ENCODE measurements at places on chromosomes 6 and 20. TPM values are rescaled to one million over a fixed set of nuclear protein-coding genes. Genes with fewer than 3 reads are reported as not detected.

Gene SIGLEC1
- total RNA-seq = not detected

DNA sequence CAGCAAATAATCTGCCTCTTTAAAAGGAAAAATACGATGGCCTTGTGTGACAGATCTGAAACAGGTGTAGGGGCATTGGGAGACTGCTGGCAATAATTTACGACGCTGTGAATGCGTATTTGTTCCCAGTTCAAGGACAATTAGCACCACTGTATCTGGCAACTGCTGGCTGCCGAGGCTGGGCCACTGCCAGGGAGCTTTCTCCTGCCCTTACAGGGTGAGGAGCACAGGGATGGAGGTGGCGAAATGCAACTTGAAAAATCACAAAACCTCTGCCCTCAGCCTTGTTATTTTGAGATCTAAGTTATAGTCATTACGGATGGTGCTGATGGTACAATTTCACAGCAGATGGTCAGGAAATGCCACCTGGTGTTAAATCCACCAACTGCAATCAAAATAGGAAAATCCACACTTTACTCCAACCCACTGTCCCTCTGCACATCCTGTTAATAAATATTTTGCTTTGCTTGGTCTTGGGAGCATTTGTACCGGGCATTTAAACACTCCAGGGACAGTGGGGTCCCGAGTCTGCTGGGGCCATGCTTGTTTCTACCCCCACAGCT lies 6.4 kb downstream of the MYLK4 start:
- DNase-seq = no peak
- H3K4me1 ChIP-seq = peaks cover under 1% of the 10 kb centered on the region
- no peak overlapping the region for H3K4me3 ChIP-seq
- peaks cover 25% of the 10 kb centered on the region for H3K27me3 ChIP-seq
- H3K27ac ChIP-seq = no peak overlapping the region
- no peaks in the 10 kb centered on the region for H3K36me3 ChIP-seq

Gene DNAAF9
- 2.3 TPM for total RNA-seq

GRCh38 chr6:69238067-69238466 lies 558.7 kb downstream of the LMBRD1 start:
- H3K27me3 ChIP-seq = no peaks in the 10 kb centered on the region
- H3K36me3 ChIP-seq = no peaks in the 10 kb centered on the region
- H3K4me1 ChIP-seq = no peaks in the 10 kb centered on the region
- no peak for DNase-seq
- no peak overlapping the region for H3K27ac ChIP-seq
- H3K4me3 ChIP-seq = no peak overlapping the region

Gene ULBP1
- 0.41 TPM for total RNA-seq

Gene GTSF1L
- total RNA-seq = not detected

Gene PREX1
- total RNA-seq = 83.9 TPM

DNA sequence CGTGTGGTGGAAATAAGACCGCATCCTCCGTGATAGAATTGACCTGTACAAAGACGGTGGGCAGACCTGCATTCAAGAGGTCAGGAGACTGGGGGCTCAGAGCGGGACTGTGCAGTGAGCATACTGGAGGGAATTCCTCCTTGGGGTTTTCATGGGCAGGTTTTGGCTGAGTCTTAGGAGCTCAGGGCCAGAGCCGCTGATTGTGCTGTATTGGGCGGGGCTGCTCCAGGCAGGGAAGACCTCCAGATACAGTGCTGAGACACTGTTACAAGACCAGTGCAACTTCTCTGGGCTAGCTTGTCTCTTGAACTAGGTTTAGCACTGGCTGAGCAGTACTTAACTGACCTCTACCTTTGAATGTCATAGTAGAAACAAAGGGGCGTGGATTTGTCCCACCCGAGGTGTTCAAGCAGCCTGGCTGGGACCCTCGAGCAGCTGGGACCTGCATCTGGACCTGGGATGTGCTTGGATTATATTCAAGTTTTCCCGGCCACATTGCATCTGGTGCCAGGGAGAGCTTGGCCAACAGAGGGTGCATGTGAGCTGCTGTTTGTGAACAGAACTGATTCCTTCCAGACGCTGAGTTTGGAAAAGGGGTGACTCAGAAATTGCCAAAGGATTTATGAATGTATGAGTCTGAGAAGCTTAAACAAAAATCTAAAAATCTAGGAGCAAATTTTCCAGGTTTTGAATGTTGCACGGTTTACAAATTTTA lies 33.4 kb upstream of the SLC22A1 start:
- peaks cover 69% of the 10 kb centered on the region for H3K36me3 ChIP-seq
- no peak overlapping the region for H3K27ac ChIP-seq
- no peaks in the 10 kb centered on the region for H3K27me3 ChIP-seq
- no peak overlapping the region for H3K4me3 ChIP-seq

- H3K4me3 ChIP-seq = no peak overlapping the region
- no peak for DNase-seq
These were observed 4.0 kb downstream of the LY6G5C start for GRCh38 chr6:31676904-31677303.

GRCh38 chr6:12024699-12025434 lies 12.8 kb downstream of the HIVEP1 start:
- H3K36me3 ChIP-seq = peaks cover 86% of the 10 kb centered on the region
- H3K27me3 ChIP-seq = no peaks in the 10 kb centered on the region
- no peak overlapping the region for H3K4me3 ChIP-seq
- H3K4me1 ChIP-seq = peaks cover 46% of the 10 kb centered on the region
- DNase-seq = no peak

GRCh38 chr6:162109480-162110050 lies 618.0 kb downstream of the PRKN start:
- no peak overlapping the region for H3K4me3 ChIP-seq
- no peak overlapping the region for H3K27ac ChIP-seq
- no peaks in the 10 kb centered on the region for H3K27me3 ChIP-seq
- no peak for DNase-seq

GRCh38 chr6:5249451-5250122 lies 11.2 kb downstream of the LYRM4 start:
- no peaks in the 10 kb centered on the region for H3K27me3 ChIP-seq
- DNase-seq = no peak
- H3K4me1 ChIP-seq = peaks cover 2% of the 10 kb centered on the region
- peaks cover 26% of the 10 kb centered on the region for H3K36me3 ChIP-seq
- no peak overlapping the region for H3K27ac ChIP-seq
- no peak overlapping the region for H3K4me3 ChIP-seq

DNA sequence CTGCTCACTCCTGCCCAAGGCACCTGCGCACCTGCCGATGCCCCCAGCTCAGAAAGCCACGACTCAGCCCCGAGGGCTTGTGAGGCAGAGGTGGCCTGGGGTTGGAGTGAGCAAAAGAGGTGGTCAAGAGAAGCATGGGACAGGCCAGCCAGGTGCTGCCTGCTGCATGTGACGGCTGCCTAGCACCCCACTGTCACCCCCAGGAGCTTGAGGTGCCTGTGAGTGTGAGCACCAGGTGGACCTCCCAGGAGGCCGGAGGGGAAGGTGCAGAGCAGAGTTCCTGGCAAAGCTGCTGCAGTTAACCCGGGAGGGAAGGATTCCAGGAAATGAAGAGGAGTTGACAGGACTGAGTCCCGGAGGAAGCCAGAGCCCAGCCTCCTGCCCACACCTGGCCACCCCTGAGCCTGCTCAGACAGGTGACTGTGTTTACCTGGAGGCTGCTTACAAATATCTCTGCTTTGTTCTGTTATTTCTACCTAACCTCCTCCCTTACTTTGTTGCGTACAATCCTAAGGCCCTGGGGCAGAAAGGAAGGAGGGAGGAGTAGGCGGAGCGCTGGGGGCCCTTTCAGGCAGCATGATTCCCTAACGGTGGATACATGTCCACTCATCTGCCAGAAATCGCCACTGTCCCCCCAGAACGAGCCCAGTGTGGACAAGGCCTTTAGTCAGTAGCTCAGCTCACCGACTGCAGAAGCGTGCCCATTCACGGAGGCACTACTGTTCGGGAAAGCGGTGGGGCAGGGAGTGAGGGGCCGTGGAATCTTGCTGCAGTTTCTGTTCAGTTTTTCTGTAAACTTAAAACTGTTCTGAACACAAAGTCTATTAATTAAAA lies 87.5 kb upstream of the MPC1 start:
- H3K4me3 ChIP-seq = no peak overlapping the region
- no peak overlapping the region for H3K27ac ChIP-seq
- H3K36me3 ChIP-seq = no peaks in the 10 kb centered on the region
- H3K27me3 ChIP-seq = no peaks in the 10 kb centered on the region

Gene MOXD1
- total RNA-seq = not detected

DNA sequence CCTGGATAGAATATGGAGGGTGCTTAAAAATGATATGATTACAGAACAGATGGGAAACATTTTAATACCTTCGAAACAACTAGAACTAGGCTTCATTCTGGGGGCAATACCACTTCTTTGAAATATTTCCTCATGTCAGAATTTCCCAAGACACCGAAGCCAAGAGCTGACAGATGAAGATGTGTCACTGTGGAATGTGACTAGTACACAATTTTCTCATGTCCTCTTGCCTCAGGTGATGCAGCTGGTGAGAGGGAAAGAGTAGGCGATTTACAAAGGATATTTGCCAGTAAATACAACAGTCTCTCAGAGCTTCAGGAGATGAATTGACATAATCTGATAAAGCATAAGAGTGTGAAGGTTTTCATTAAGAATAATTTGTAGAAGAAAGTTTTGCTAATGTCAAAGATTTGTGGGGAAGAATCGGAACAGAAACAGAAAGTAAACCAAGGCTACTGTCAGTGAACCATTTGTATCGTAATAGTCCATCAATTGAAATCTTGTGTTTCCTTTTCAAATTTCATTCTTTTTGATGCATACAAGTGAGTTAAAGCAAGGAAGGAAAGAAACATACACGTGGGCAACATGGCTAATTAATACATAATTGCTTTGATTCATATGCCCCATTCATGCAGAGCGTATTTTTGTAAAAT lies 164.7 kb upstream of the CCN2 start:
- no peaks in the 10 kb centered on the region for H3K27me3 ChIP-seq
- no peaks in the 10 kb centered on the region for H3K4me1 ChIP-seq
- H3K27ac ChIP-seq = no peak overlapping the region
- no peak overlapping the region for H3K4me3 ChIP-seq
- H3K36me3 ChIP-seq = no peaks in the 10 kb centered on the region

DNA sequence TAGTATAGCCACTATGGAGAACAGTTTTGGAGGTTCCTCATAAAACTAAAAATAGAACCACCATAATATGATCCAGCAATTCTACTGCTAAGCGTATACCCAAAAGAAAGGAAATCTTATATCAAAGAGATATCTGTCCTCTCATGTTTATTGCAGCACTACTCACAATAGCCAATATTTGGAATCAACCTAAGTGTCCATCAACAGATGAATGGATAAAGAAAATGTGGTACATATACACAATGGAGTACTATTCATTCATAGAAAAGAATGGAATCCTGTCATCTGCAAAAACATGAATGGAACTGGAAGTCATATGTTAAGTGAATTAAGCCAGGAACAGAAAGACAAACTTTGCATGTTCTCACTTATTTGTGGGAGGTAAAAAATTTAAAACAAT lies 5.7 kb upstream of the CD2AP start:
- DNase-seq = no peak
- no peak overlapping the region for H3K27ac ChIP-seq
- no peaks in the 10 kb centered on the region for H3K36me3 ChIP-seq
- H3K27me3 ChIP-seq = peaks cover 41% of the 10 kb centered on the region

Gene NRN1
- 0.75 TPM for total RNA-seq

Gene PACSIN1
- total RNA-seq = not detected

GRCh38 chr6:31768363-31769257 lies 6.2 kb downstream of the SAPCD1 start:
- peaks cover 27% of the 10 kb centered on the region for H3K36me3 ChIP-seq
- peaks cover 17% of the 10 kb centered on the region for H3K4me1 ChIP-seq
- no peaks in the 10 kb centered on the region for H3K27me3 ChIP-seq

- no peak overlapping the region for H3K4me3 ChIP-seq
- peaks cover 52% of the 10 kb centered on the region for H3K4me1 ChIP-seq
- no peak for DNase-seq
- no peaks in the 10 kb centered on the region for H3K27me3 ChIP-seq
- peaks cover 61% of the 10 kb centered on the region for H3K36me3 ChIP-seq
These were observed 63.9 kb downstream of the KCNS1 start for GRCh38 chr20:45037050-45037449.

Gene ATP6V1G2
- 0.82 TPM for total RNA-seq

Gene UNC93A
- total RNA-seq = not detected

- H3K36me3 ChIP-seq = no peaks in the 10 kb centered on the region
- no peak for DNase-seq
- peaks cover 1% of the 10 kb centered on the region for H3K4me1 ChIP-seq
- H3K4me3 ChIP-seq = no peak overlapping the region
These were observed 35.0 kb upstream of the PHACTR3 start for GRCh38 chr20:59569305-59569704.

Gene CDH4
- not detected for total RNA-seq

Gene BTBD3
- total RNA-seq = 13.2 TPM

DNA sequence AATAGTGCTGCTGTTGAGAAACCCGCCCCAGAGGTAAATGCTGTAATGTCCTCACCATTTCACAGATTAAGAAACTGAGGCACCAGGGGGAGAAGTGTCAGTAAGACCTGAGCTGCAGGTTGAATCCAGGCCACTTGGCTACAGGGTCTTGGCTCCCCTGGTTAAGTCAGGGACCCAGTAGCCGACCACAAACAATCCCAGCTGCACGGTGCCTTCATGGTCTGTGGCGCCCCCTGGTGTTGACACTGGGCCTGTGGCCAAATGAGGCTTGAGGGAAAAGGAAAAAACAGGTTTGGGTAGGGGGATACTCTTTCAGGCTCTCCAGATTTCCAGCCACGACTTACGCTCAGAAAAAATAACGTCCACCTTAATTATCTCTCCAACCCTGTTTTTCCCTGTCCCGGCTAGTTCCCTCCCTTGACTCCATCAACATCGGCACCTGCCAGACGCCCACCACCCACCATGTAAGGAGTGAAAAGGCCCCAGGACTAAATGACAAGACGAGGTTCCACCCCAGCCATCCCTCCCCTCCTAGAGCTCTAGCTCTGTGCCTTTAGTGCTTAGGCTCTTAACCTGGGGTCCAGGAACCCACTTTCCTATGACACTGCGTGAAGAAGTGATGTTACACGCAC lies 47.7 kb upstream of the POLR1H start:
- DNase-seq = no peak
- H3K27me3 ChIP-seq = peaks cover 3% of the 10 kb centered on the region
- no peak overlapping the region for H3K27ac ChIP-seq
- H3K36me3 ChIP-seq = no peaks in the 10 kb centered on the region

Gene KAT14
- 16.5 TPM for total RNA-seq
